Coronary artery (tissue), 2 donors: ENCODE measurements at places on chromosomes 12 and 14.

GRCh38 chr12:1804545-1805332 is 15.6 kb upstream of the LRTM2 start:
- DNase-seq, result no peak

GRCh38 chr12:69821456-69822159 is 3.4 kb upstream of the MYRFL start:
- DNase-seq, result no peak

- no peak for DNase-seq
Measured at GRCh38 chr14:31781578-31781977, 220.4 kb downstream of the NUBPL start.

DNA sequence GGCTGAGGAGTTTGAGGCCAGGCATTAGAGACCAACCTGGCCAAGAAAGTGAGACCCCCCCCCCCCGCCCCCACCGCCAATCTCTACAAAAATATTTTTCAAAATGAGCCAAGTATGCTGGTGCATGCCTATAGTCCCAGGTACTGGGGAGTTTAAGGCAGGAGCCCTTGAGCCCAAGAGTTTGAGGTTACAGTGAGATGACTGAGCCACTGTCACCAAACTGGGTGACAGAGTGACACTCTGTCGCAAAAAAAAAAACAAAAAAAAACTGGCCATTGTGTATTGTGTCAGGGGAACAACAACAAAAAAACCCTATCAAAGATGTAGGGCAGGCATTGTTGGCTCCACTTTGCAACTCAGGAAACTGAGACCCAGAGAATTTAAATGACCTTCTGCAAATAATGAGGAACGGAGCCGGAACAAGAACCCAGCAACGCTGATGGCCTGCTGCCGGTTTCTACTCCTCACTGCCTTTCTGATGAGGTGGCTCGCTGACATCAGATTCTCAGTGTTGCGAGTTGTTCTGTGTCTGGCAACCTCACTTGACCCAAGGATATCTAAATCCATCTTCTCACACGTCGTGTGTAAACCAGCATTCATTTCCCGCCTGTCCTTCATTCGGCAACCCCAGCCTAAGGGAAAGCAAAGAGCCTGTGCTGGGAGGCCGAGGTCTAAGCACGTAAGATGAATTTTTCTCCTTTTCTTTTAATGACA is 195.2 kb upstream of the CRY1 start:
- DNase-seq, result no peak

DNA sequence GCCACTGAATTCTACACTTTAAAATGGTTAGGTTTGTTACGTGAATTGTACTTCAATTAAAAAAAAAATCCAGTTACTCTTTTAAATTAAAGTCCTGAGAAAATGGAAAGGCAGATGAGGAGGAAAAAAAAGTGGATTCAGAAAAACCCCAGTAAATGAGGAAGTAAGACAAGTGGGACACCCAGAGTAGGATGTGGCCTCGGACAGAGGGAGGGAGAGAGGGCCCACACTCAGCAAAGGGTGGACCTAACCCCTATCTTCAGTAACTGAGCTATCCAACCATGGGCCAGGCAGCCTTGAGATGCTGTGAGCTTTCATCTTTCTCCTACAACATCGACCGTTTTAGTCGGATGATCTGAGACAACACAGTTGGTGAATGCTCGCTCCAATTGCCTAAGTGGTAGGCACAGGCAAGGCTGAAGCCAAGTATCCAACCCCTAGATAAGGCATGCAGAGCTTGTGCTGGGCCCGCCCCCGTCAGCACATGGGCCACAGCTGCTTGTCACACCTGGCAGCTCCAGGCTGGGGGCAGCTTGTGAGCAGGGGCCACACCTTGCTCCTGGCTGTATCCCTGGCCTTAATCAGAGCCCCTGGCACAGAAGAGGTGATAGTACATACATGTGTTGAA is 142.1 kb downstream of the TTC7B start:
- DNase-seq, result no peak

DNA sequence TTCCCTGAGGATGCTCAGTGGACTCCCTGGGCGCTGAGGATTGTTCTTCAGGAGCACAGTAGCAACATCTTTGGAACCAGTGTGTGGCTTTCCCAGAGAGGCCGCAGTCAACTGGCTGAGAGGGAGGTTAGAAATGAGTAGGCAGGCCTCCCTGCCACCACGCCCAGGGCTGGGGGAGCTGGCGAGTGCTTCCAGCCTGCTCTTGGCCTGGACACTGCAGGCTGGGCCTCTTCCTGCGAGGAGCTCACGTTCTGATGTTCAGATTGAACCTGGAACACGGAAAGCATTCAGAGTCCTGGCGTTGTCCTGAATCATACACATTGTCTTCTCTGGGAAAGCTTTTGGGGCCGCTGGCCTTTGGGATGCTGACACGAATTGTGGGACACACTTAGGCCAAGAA is 15.6 kb downstream of the TSPAN9 start:
- no peak for DNase-seq

- no peak for DNase-seq
Measured at GRCh38 chr14:26163761-26164160, 434.1 kb downstream of the NOVA1 start.

DNA sequence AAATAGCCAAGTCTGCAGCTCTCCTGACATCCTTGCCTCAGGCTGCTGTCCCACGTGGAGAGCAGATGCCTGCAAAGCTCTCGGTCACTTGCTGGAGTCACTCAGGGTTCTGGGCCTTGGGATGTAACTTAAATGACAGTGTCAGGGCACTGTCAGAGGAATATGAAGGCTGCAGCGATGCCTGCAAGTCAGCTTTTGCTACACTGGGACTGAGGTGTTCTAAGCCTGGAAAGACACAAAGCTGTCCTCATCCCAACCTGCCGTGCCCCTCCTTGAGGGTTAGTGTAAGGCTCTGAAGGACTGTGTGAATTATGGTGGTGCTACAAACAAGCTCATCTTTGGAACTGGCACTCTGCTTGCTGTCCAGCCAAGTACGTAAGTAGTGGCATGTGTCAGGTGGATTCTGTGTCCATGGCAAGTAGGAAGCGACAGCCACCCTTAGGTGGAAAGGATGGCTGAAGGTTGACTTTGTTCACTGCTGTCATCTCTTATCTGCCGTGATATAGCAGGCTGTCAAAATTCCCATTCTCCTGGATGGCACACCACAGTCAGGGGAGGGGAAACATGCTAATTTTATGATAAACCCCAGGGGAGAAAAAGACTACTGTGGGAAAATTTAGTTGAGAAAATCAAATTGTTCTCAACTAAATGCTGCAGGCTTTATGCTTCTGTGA is 79.9 kb downstream of the DAD1 start:
- no peak for DNase-seq

DNA sequence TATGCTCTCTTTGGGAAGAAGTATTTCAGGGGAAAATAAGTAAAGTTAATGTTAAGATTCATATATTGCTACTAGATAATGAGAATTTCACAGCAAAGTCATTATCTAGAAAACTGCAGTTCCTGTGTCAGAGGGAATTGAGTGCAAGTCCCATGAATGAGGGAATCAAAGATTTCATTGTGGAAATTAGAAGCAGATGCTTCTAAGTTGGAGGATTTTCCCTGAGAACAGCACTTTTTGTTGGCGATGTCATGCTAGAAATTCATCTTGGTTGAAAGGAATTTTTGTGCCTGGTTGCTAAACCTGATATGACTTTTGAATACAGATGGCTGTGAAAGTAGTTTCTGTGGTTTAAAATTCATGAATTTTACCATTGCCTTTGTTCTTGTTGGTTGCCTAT is 25.6 kb downstream of the FRMD6 start:
- no peak for DNase-seq

- peak; percentile 94 for DNase-seq
Measured at GRCh38 chr14:64721391-64721791, 17.2 kb downstream of the PLEKHG3 start.

DNA sequence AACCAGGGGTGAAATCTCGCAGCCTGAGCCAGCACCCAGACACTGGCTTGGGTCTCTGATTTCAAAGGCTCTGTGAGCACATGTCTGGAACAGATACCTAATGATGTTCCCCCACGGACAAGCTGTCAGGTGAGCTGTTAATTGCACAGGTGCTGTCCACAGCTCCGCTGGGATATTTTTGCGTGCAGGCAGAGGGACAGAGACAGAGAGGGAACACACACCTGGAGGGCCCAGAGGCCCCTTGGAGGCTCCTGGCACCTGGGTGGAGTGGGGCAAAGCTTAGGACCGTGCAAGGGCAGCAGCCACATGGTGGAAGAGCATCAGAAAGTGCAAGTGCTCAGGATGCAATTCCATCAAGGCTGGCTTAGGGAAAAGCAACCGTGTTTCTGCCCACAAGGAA is 57.3 kb downstream of the ARL6IP4 start:
- DNase-seq, result no peak

GRCh38 chr12:27553941-27554340 is 29.9 kb downstream of the PPFIBP1 start:
- no peak for DNase-seq

DNA sequence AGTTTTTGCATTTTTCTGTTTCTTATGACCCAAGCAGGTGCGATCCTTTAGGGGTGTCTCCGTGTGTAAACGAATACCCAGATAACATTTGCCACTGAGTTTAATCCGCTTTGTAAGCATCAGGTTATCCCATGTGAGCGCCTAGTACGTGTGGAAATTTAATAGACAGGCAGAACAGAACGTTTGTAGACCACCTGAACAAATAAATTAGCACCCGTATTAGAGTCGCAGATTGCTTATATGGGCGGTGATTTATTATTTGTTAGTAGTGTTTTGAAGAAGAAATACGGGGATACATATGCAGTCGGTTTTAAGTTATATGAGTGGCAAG is 325 bp downstream of the C12orf60 start:
- no peak for DNase-seq

GRCh38 chr12:115799610-115800009 is 477.9 kb downstream of the MED13L start:
- DNase-seq, result no peak

DNA sequence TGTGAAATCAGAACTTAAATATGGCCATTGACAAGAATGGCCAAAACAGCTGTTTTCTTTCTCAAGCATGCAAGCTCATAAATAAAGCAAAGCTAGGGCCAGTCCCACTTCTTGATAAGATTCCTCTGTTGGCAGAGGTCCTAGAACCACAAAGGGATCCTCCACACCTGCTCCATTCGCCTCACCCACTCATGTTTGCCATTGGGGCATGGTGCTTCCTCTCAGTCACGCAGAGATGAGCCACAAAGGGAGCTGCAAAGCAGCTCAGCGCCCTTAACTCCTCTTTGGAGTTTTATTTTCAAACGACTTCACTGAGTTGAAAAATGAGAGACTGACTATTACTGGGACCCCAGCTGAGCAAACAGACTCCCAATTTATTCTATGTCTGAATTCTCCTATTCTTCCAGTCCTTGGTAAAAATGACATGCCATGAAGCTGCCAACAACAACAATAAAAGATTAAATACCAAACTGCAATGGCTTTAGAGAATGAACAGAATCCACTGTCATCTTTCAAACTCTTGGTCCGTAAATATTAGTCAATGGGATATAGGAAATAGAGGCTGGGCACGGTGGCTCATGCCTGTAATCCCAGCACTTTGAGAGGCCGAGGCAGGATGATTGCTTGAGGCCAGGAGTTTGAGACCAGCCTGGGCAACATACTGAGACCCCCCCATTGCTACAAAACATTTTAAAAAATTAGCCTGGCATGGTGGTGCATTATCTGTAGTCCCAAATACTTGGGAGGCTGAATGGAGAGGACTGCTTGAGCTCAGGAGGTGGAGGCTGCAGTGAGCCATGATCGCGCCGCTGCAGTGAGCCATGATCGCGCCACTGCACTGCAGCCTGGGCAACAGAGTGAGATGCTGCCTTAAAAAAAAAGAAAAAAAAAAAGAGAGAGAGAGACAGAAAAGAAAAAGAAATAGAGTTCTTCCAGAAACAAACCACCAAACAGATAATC is 16.4 kb downstream of the MANSC1 start:
- no peak for DNase-seq

GRCh38 chr12:17778242-17778641 is 311.8 kb downstream of the RERGL start:
- DNase-seq, result no peak

GRCh38 chr14:56177036-56177435 is 58.8 kb downstream of the PELI2 start:
- no peak for DNase-seq

DNA sequence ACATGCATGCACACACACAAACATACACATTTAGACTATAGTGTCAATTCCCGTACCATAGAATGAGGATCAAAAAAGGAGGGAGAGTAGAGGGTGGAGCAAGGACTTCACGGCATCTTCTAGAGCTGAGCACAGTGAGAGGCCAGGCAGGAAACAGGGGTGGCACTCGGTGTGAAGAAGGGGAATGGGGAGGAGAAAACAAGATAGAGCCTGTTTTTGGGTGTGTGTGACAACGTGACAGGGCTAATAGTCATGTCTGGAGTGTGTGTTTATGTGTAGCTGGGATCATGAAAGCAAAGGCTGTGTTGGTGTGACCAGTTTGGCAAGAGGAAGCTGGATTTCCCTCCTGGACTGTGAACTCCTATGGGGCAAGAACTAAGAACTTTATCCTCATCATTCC is 9.9 kb upstream of the ACVR1B start:
- no peak for DNase-seq

DNA sequence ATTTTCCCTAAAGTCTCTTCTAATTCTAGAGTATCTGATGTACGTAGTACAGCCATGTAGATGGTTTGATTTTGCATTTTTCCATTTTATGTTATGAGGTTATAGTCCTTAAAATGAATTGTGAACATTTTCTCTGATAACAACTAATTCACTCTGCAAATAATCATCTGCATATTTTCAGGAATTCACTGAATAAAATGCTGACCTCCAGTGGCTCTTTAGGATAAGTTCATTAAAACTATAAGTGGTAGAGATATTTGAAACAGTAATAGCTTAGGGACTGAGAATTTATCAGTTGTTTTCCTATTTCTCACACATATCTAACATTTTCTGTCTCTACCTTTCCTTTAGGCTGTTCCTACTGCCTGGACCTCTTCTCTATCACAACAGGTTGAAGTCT is 4.4 kb downstream of the MSRB3 start:
- DNase-seq, result no peak

- DNase-seq, result no peak
Measured at GRCh38 chr14:63432888-63433552, 110.2 kb downstream of the PPP2R5E start.

DNA sequence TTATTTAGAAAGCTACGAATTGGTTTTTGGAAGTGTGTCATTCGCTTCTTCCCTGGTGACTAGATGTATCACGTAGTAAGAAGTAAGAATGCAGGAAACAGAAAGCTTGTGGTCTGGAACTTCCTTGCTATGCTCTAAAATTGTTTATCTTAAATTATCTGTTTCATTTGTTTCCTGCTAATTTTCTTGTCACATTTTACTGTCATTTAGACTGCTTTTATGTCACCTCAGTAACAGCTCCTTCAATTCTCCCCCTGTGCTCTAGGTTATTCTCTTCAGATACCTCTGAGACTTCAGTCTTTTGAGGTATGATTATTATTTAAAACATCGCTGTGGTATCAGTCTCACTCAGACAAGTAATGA is 699 bp upstream of the CD69 start:
- DNase-seq, result no peak

- DNase-seq, result no peak
Measured at GRCh38 chr12:92030618-92031017, 115.0 kb downstream of the BTG1 start.

GRCh38 chr14:103100281-103101121 is 6.0 kb downstream of the EXOC3L4 start:
- no peak for DNase-seq

- no peak for DNase-seq
Measured at GRCh38 chr12:44307506-44308168, 471.8 kb downstream of the TMEM117 start.
